Activated CD4-positive, alpha-beta T cell treated with anti-CD3 and anti-CD28 coated beads, Interleukin-2, amount 10 ng/mL, durations not matched to agents 7 days and 5 days (primary cell): ENCODE measurements at places on chromosomes 12 and 14.

DNA sequence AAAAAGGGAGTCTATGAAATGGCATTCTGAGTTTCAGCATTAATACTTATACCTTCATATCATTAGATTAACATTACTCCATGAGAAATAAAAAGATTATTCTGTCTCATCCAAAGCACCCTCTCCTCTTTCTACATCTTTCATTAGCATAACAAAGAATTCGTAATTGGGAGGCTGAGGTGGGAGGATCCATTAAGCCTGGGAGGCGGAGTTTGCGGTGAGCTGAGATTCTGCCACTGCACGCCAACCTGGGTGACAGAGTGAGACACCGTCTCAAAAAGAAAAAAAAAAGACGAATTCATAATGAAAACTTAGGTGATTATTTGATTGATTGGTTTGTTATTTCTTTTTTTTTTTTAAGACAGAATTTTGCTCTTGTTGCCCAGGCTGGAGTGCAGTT lies 1.8 kb upstream of the CDK17 start:
- DNase-seq = peak; percentile 11

- DNase-seq = no peak
Observed at GRCh38 chr12:128752386-128752785, 71.4 kb downstream of the SLC15A4 start.

GRCh38 chr12:51246254-51246853 lies 7.7 kb downstream of the DAZAP2 start:
- peak; percentile 49 for DNase-seq

DNA sequence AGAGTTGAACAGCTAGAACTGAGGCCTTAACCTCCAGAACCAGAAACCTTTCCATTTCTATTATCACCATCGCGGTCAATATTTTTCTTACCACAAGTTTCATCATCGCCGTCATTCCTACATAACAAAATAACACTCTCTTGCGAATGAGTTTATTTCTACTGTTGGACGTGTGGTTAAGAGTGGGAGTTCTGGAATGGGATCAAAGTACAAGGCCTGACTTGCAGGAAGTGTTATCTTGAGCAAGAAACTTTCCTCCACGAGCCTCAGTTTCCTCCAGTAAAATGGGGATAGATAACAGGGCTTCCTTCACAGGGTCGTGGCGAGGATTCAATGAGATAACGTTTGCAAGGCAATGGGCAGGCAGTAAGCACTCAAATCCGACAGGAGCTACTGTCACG lies 652 bp downstream of the SART3 start:
- DNase-seq = no peak

- DNase-seq = no peak
Observed at GRCh38 chr12:87406926-87407325, 622.3 kb downstream of the C12orf50 start.

GRCh38 chr14:49849213-49849847 lies 3.3 kb downstream of the NEMF start:
- DNase-seq = no peak

DNA sequence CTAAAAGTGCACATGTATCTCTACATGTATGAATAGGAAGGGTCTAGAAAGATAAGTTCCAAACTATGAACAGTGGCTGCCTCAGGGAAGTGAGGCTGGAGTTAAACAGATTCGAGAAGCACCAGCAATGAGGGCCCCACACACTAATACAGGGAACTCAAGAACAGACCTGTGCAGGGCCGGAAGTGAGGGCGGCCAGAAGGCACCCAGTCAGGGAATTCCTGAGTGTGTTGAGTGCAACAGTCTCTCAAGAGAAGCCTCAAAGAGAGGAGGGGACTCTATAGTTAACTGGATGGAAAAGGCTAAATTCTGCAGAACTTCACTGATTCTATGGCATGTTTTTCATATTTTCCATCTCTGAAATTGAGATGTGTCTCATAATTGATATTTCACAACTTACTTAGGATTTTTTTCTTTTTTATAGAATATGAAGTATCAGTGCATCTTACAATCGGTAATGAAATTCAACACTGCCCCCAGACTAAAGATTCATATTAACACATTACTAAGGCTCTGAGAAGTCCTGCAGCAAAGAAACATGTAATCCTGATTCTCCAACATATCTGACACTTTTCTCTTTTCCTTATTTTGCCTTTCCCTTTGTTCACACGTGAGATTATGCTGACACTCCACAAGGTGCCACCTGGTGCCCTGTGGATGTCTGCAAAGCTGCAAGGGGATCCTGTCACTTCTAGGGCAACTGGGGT lies 61.3 kb downstream of the CHGA start:
- no peak for DNase-seq

- no peak for DNase-seq
Observed at GRCh38 chr12:38392554-38393144, 76.1 kb downstream of the ALG10B start.

DNA sequence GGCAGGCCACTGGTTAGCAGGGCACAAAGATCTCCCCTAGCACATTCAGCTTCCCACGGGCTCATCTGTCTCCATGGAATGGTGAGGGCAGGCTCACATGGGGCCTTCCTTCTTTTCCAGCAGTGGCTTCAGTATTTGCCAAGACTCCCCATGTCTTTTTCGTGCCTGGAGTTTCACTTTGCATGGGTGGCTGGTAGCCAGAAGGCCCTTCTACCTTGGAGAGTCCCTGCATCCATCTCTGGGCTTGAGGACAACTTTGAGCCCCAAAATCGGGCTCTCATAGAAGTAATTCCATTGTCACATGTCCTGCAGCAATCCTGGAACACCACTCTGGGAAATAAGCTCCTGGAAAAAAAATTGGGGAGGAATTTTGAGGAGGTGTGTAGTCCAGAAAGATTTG lies 42.1 kb downstream of the NFKBIA start:
- no peak for DNase-seq

DNA sequence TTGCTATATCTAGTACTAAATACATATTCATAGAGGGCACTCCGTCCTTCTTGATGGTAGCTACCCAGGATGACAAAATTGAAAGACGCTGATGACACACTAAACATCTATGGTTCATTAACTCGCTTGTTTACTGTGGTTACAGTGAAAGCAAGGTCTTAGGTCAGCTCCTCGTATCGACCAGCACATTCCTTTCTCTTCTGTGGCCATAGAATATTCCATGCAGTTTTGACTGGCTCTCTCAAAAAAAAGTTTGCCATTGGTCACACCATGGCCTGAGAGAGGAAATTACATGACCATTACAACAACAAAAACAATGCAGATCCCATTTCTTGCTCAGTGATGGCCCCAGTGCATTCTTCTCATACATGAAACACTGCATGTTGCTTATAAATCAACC lies 411.4 kb upstream of the SOX5 start:
- no peak for DNase-seq

GRCh38 chr12:122395319-122395718 lies 27.1 kb downstream of the CLIP1 start:
- DNase-seq = no peak

DNA sequence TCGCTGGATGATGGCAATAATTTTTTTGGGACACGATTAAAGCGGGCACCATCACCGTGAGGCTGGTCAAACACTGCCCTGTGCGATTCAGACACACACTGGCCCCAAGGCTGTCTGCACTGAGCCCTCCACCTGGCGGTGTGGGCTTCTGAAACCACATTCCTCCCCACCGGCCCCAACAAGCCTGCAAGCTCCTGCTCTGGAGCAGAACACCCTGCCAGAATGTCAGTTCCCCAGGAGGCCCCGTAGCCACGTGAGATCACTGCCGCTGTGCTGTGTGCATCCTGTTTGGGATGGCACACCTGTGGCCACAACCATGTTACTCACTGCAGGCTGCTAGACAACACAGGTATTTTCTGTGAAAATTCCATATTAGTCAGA lies 7.9 kb downstream of the GSC start:
- no peak for DNase-seq
